ENCODE measurements at places on chromosomes 3 and 15.

DNA sequence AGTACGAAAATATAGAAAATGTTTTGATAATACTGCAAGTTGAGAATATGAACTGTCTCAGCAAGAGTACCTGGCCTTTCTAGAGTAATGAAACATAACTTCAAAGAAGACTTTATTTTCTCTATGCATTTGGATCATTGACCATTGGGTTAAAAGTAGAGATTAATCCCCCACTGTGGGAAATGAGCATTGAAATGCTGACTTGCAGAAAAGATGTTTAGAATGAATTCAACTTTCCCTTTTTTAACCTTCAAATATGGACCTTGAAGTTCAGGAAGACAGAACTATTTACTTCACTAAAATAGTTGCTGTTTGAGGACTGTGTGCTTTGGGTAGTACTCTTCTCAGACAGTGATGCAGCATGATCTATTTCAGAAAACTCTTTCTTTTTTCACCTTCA is 75.7 kb downstream of the NLGN1 start:
- DNase-seq: no peak

DNA sequence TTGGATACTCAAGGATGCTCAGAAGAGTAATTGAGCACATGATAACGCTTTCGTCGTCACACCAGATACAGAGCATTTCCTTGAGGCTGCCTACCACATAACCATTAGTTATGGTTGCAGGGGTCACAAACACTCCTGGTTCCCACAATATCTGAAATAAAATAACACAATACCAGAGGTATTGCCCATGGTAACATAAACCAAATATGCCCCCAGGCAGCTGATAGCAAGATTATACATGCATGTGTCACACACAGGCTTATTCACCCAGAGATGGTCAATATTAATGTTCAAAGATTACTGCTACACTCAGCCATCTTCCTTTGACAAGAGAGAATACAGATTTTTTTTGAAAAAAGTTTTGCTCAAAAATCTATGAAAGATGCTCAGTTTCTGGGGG is 7.3 kb downstream of the RPL39L start:
- DNase-seq: no peak

DNA sequence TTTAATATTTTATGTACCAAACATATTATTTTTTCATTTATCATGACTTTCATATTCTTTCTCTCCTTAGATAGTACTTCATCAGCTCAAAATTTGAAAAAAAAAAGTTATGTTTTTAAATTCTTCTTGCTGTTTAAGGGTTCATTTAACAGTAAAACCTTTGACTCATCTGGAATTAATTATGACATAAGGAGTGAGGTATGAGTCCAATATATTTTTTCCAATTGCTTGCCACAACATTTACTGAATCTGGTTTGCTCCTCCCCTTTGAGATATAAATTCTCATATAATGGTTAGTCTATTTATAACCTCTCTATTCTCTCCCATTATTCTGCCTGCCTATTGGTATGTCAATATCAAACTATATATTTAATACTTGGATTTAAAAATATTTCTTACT is 387.8 kb downstream of the TUSC7 start:
- no peak for DNase-seq

GRCh38 chr3:154247806-154248415 is 76.4 kb downstream of the DHX36 start:
- no peak for DNase-seq

GRCh38 chr3:95289295-95289694 is 1226.4 kb downstream of the NSUN3 start:
- peak; percentile 6 for DNase-seq

GRCh38 chr3:143928541-143929255 is 42.9 kb upstream of the DIPK2A start:
- DNase-seq: no peak

DNA sequence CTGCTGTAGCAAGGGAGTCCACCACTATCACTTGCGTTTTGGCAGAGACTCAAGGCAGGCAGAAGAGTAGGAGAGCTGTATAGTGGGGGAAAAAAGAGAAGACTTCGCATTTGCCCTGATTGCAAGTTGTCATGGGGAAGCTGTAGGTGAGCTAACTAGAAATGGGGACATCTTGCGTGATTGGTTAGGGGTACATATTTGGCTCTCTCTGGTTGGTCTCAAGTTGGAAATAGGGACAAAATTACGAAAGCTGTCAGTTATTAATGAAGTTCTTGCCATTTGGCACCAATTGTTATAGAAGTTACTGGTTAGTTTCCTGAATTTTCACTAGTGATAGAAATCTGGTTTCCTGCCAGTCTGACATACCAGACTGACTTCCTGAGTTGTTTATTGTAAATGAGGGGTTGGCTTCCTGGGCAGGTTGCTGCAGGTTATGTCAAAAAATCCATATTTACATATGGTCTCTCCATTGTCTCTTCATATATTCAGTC is 8.2 kb upstream of the SENP7 start:
- DNase-seq: no peak

All from COLO829 (cell line).